GM13977 (cell line): ENCODE measurements at places on chromosomes 5 and 9.

GRCh38 chr5:75847561-75848021 is 130.4 kb upstream of the POC5 start:
- DNase-seq, result peak; percentile 57

- no peak for DNase-seq
Measured at GRCh38 chr5:102622262-102622661, 123.5 kb upstream of the SLCO6A1 start.

DNA sequence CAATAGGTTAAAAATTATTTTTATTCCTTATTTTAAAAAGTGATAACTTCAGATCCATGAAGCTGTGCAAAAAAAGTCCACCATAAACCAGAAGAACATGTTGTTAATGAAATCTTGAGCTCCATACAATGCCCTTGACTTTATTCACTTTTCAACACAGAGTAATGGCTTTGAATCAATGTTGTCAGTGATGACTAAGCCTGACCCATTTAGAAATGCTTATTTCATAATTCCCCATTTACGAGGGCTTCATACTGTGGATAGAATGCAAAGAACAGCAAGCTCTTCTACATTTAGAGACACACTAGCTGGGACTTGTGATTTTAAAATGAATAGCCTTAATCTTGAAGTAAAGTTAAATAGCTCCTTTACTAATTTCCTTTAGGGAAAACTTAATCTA is 25.7 kb upstream of the IL9 start:
- no peak for DNase-seq

DNA sequence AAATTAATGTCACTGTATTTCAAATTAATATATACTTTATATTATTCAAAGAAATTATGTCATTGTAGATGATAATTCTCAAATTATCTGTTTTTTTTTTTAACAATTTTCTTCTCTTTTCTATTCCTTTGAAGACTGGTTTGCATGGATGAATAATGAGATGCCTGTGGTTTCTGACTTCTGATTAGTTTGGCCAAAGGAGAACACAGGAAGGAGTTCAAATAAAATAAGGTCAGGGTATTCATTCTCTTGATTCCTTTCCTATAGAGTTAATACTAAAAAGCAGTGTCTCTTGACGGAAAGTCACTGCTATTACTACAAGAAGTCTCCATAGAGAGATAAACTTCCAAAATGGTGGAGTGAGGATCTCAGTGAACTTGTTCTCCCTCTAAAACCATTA is 279.6 kb upstream of the FTMT start:
- no peak for DNase-seq

GRCh38 chr9:20623021-20623747 is 885 bp upstream of the MLLT3 start:
- DNase-seq, result no peak

GRCh38 chr5:2007878-2008501 is 125.3 kb upstream of the IRX4 start:
- DNase-seq, result no peak

GRCh38 chr5:147458581-147458980 is 51.3 kb downstream of the DPYSL3 start:
- no peak for DNase-seq

- DNase-seq, result no peak
Measured at GRCh38 chr5:71597001-71597400, 9.9 kb downstream of the MCCC2 start.

- no peak for DNase-seq
Measured at GRCh38 chr9:10562581-10563343, 50.0 kb downstream of the PTPRD start.

GRCh38 chr9:129983891-129984290 is 59.1 kb downstream of the FNBP1 start:
- no peak for DNase-seq

DNA sequence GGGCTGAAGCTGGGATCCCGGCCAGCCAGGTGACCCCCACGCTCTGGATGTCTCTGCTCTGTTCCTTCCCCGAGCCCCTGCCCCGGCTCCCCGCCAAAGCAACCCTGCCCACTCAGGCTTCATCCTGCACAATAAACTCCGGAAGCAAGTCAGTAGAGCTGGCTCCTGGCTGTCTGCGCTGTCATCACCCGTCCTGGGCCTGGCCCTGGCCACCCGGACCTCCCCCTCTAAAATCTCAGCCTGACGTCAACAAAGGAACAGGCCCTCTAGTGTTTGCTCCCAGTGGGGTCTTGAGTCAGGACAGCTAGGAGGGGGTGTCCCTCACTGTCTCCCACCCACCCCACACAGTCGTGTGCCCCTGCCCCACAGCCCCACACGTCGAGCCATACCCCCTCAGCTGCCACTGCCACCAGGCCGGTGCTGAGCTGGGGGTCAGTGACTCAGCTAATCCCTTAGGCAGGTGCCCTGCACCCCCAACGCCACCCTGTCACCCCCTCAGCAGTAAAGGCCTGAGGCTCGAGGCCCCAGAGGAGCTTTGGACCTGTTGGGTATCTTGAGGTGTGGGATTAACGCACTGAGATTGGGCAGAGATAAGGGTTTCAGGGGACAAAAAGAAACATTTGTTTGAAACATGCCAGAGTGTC is 1.1 kb upstream of the LCNL1 start:
- no peak for DNase-seq

- DNase-seq, result no peak
Measured at GRCh38 chr5:134714120-134714519, 24.2 kb upstream of the CAMLG start.

DNA sequence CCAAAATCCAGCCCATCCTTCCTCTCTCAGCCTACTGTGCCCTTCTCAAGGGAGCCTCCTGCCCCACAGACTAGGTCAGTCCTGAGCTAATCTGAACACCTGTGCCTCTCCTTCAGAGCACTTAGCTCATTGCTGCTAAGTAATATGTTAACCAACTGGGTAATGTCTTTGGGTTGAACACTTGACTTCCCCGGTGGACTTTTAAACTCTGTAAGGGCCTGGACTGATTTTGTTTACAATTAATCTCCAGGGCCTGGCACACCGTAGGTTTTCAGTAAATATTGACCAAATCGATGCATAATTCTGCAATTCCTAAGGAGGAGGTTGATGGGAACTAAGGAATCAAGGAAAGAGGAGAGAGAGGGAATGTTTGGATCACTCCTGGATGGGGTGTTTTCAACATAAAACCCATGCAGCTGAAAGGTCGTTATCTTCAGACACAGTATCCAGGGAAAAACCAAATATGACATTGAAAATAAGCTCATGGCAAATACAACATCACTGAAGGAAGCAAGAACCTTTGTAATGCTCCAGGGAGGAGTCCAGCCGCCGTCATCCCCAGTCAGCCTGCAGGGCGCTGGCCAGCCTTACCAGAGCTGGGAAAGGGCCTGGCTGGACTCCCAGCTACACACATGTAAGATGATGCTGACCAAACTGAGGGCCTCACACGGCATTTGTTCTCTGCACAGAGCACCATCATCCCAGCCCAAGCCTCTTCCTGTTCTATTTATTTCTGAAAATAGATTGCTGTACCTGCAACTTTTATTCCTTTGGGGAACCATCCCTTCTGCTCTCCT is 166.3 kb downstream of the C5orf15 start:
- no peak for DNase-seq

DNA sequence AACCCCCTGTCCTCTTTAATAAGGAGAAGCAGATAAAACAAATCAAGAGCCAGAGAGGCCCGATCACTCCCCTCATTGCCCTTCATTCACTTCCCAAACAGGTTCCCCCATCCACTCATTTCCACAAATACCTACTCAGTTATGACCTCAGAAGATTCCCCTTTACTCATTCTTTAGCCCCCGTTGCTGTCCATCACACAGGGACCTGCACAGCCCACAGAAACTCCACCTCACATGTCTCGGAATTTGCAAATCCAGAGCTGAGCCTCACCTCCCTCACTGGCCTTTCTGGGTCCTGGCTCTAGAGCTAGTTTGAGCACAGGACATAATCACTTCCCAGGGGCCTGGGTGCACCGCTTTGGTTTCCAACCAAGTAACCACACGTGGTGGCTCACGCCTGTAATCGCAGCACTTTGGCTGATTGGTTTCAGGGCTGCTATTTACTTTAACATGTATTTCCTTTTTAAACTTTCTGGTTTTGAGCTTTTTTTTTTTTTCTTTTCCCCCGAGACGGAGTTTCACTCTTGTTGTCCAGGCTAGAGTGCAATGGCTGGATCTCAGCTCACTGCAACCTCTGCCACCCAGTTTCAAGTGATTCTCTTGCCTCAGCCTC is 17.8 kb downstream of the ATP6V0E1 start:
- no peak for DNase-seq

DNA sequence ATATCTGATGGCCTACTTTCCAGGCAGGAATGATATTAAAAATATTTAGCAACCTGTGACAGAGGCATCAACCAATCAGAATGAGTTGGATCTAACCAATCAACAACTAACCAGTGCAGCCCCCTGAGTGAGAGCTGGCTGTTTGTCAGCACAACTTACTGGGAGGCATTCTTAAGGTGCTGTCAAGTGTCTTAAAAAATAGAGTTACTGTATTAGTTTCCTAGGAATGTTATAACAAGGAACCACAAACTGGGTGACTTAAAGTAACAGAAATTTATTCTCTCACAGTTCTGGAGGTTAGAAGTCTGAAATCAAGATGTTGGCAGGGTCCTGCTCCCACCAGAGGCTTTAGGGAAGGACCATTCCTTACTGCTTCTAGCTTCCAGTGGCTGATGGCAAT is 85.2 kb downstream of the ATG10 start:
- no peak for DNase-seq

GRCh38 chr5:153629027-153629895 is 138.8 kb downstream of the GRIA1 start:
- no peak for DNase-seq
